ENCODE measurements at places on chromosomes 1 and 21.

DNA sequence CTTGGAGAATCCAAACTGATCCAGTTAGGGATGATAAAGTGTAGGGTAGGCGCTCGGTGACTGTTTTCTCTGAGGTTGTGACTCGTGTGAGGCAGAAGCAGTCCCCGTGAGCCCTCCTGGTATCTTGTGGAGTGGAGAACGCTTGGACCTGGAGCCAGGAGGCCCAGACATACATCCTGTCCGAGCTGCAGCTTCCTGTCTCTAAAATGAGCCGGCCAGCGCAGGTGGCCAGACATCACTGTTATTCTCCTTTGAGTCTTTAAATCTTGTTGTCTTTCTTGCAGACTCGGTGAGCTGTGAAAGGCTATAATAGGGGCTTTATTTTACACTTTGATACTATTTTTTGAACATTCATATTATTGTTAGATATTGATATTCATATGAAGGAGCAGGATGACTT, 12.3 kb downstream of the PCSK9 start:
- no peak for DNase-seq

DNA sequence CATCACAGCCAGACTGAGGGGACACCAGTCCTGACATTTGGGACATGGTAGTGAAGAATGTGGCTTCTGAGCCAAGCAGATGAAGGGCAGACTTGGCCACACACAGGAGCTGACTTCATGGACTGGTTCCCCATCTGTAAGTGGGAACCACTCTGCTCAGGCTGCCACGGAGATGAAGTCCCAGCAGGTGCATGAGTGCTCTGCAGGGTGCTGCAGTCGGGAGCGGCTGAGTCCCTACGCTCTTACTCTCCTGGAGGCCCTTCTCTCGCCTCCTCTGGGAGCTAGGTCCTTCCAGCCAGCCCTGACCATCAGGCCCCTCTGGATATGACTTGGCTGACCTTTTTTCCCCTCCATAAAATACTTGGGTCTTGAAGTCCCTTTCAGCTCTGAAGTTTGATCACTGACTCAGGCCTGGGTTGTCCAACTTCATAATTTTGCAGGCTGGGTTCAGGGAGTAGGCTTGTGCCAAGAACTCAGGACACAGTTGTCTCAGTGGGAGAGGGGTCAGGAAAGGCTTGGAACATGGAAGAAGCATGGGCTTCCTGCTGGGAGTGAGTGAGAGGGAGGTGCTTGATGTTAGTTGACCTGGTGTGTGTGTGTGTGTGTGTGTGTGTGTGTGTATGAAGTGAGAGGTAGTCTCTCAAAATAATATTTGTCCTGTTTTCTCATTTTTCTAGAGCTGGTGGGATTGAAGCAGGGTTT, 21.0 kb upstream of the EPS8L3 start:
- no peak for DNase-seq

DNA sequence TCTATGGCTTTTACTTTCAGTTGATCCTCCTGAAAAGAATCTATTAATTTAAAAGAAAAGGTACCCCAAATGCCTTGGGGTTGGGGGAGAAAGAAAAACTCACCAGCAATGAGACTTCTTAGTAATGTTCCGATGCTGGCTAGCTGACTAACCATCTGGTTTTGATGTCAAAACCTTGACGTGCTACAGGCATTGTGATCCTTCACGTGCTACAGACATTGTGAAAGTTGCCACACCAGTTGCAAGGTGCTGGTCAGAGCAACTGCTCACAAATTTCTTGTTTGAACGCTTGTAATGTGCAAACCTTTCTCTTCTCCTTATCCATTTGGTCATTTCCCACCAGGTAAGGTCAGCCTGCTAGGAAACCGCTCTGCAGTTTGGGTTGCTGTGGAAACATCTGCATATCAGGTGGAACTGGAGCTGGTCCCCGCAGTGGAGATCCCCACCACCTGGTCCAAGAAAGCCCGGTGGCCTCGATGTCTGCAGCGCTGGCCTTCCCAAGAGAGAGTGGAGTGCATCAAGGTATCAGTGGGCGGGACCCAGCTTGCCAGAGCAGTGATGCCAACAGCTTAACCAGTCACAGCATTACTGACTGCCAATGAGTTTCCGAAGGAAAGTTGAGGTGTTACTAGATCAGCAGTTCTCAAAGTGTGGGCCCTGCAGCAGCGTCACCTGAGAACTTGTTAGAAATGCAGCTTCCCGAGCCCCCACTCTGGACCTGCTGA, 16.1 kb downstream of the MAB21L3 start:
- no peak for DNase-seq

DNA sequence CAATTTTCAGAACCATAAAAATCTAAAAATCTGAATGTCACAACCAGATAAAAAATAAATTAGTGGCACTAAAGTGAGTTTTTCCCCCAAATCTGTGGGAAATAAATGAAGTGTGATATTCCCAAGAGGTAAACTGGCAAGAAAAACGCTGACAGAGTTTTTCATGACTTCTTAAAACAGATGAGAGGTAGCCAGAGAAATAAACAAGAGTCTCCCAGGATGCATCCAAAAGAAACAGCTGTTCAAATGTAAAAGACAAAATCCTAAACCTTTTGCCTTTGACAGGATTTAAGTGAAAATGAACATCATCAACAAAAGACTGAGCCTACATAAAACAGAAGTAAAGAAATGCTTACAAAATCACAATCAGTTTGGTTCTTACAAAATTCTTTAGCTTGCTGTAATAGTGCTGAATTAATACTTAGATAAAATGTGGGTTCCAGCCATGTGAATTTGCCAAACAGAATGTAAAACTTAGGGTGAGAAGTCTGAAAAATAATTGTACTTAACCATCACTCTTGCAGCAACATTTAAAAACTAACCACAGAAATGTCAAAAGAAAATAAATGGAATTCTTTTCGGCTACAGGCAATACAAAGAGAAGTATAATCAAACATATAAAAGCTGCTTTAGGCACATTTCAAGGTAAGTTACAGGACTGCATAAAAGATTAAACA, 133.6 kb downstream of the EIF4G3 start:
- no peak for DNase-seq

DNA sequence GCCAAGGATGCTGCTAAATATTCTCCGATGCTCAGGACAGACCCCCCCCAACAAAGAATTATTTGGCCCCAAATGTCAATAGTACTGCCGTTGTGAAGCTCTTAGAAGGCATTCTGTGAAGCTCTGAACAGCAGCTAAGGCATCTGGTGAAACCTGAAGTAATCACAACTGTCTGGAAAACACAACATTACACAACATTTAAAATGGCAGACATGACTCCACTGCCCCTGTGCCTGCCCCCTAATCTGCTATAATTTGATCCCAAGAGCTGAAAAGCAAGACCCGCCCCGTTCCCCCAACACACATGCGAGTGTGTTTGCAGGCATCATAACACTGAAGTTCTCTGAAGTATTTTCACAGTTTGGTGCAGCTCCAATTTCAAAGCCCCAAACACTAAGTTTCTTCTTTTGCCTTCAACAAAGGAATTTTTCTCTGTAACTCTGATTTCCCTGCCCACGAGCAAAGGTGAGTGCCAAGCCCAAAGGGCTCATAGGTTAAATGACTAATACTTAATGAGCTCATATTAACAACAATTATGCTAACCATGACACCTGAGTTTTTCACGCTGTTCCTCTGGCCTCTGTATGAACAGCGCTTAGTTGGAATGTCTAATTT, 129.2 kb downstream of the CLIC6 start:
- no peak for DNase-seq

DNA sequence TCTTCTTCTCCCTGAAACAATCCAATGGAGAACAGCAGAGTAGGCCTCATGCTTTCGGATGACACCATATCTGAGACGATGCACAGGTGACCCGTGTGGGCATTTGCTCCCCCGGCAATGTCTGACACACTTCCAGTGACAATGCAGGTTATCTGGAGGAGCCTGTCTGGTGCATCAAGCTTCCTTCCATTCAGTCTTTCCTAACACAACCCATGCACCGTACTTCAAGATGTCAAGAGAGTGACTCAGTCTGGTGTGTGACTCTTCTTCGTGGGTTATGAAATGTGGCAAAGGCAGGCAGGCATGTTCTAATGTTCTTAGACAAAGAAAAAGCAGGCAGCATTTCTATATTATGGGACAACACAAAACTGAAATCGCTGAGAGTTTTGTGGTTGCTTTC, 159.1 kb downstream of the EDEM3 start:
- no peak for DNase-seq

GRCh38 chr1:27049100-27049499, 36.5 kb upstream of the TENT5B start:
- no peak for DNase-seq

DNA sequence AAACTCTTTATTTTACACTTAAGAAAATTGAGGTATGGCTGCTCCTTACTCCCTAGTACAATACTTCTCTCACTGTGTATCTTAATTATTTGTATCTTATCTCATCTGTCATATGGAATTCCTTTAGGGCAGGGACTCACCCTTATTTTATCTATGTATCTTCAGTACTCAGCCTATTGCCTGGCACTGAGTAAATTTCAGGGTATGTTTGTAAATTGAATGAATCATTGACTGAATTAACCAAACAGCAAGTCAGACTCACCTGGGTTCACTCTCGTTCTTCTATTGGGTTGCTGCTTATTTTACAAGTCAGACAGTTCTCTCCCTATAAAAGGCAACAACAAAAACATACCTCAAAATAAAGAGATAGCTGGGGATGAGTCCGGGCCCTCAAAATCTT, 63.8 kb downstream of the LAMC1 start:
- DNase-seq, result no peak

- DNase-seq, result no peak
Measured at GRCh38 chr1:6686294-6686693, 15.3 kb downstream of the DNAJC11 start.

- DNase-seq, result peak; percentile 53
Measured at GRCh38 chr1:247681288-247681897, 1.9 kb upstream of the OR13G1 start.

DNA sequence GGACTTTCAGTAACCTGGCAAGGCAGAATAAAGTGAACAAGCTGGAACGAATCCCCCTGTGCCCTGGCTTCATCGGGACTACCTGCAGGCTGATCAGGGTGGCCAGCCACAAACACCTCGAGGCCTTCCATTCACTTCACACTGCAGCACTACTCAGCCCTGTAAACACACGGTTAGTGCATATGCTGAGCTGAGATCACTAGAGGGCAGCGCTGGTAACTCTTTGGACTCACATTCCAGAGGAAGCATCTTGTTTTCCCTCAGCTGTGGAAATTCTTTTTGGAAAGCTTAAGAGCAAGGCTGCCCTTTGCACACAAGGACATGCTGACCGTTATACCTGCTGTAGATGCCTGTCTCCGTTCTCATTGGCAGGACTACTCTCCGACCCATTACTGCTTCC, 32.1 kb downstream of the PCSK9 start:
- peak; percentile 23 for DNase-seq

GRCh38 chr1:100851726-100852125, 42.9 kb downstream of the EXTL2 start:
- no peak for DNase-seq

- DNase-seq, result peak; percentile 45
Measured at GRCh38 chr1:39960431-39960958, 5.5 kb downstream of the MFSD2A start.

DNA sequence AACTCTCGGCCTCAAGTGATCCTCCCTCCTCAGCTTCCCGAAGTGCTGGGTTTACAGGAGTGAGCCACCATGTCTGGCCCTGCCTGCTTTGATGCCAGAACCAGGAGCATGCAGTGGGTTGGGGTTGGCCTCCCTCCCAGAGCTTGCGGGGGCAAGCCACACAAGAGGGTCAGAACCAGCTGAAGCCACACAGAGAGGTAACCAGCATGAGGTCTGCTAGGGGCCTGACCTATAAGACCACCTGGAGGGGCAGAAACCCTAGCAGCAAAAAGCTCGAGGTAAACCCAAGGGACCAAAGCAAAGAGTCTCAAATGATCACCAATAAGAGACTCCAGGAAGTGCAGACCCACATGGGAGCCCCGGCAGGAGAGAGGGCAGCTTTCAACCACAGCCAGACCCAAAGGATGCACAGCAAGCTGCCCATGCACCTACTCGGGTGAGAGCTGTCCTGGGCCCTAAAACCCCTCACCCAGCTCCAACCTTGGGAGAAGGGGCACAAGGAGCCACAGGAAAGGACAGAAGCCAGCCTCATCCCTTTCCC, 81.2 kb downstream of the TOMM20 start:
- DNase-seq, result no peak

- no peak for DNase-seq
Measured at GRCh38 chr1:43564551-43565348, 34.1 kb downstream of the PTPRF start.

DNA sequence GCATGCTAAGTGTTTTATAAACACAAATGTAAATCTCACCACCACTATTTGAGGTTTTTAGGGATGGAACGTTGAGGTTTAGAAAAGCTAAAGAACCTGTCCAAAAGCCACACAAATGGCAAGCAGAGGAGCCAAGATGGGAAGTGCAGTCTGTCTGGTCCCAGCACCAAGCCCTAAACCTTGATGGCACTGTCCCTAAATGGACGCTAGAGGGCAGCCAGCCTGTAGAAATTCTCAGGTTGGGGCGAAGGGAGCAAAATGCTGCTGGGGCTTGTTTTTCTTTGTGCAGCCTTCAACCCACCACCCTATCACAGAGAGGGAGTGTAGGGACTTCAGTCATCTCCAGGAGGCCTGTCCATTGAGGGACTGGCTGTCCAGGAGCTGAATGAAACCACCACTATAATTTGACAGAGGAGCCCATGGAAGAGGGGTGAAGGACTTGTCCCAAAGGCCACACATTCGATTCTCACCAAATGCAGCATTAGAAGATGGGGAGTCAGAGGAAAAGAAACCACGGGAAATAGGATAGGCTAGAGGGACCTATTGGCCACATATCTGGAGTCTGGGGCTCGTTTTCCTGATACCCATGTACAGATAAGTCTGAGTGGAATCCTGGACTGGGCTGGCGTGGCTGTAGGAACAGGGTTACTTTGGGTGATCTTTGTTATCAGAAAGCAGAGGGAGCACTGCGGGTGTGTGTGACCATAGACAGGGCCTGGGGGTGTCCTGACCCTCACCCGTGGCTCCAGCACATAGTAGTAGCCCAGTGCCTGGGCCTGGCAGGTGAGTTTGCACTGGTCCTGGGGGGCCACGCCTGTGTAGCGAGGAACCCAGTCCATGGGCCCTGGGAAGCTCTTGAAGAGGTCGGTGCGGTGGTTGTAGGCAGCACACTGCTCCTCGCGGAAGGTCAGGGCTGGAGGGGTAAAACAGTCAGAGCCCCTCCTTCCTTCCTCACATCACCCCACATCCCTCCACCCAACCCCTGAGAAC, 6.1 kb downstream of the ADAMTS4 start:
- DNase-seq, result peak; percentile 81

- DNase-seq, result peak; percentile 87
Measured at GRCh38 chr1:37479255-37480124, 5.1 kb downstream of the ZC3H12A start.

GRCh38 chr21:14321042-14321441, 61.9 kb downstream of the HSPA13 start:
- no peak for DNase-seq

- no peak for DNase-seq
Measured at GRCh38 chr1:167797015-167797414, 75.2 kb downstream of the MPZL1 start.
